ENCODE measurements at places on chromosomes 5 and 9.

- no peak for DNase-seq
Observed at GRCh38 chr5:143041972-143042770, 272.0 kb downstream of the ARHGAP26 start.

GRCh38 chr9:90105773-90106172 lies 501.0 kb downstream of the GADD45G start:
- no peak for DNase-seq

GRCh38 chr9:125758986-125759763 lies 12.0 kb downstream of the PBX3 start:
- no peak for DNase-seq

DNA sequence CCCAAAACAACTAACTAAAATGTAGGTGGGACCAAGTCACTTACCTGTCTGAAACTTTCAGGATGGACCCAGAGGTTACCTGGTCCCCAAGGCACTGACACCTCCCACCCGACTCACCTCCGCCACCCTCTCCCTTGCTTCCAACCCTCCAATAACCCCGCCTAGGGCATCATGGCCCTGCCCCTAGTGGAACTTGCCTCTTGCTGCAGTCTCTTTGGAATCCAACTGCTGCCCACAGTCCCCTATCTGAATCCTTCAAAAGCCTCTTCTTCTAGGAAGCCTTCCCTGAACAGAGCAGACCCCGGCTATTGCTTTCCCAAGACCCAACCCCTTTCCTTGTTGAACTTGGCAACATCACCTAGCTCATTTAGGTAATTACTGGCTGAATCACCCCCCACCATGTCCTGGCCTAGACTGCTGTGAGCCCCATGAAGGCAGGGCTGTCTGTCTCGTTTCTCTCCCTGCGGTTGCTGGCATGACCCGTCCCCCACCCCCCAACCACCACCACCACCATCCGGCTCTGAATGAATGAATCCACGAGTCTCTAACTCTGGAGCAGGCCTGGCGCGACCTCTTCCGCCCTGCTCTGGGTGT lies 9.4 kb downstream of the CRB2 start:
- no peak for DNase-seq

GRCh38 chr9:104776797-104777196 lies 12.9 kb downstream of the NIPSNAP3B start:
- DNase-seq, result no peak

GRCh38 chr5:18311266-18311665 lies 677.0 kb downstream of the TAF11L14 start:
- DNase-seq, result no peak

- DNase-seq, result no peak
Observed at GRCh38 chr5:10690460-10691440, 70.3 kb downstream of the DAP start.

GRCh38 chr5:74314906-74315305 lies 325.6 kb downstream of the ENC1 start:
- DNase-seq, result no peak

DNA sequence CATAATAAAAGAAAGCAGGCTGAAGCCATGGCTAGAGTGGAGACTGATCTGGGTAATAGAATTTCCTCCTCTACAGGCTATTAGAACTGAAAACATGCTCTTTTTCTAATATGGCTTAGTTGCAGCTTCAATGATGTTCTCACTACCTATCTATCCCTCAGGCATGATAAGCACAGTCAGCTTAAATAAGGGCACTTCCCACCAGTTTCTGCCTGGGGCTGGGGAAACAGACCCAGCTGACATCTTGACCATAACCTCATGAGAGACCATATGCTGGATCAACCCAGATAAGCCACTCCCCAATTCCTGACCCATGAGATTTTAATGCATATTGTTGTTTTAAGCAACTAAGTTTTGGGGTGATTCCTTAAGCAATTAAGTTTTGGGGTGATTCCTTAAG lies 81.2 kb downstream of the ZNF366 start:
- no peak for DNase-seq

DNA sequence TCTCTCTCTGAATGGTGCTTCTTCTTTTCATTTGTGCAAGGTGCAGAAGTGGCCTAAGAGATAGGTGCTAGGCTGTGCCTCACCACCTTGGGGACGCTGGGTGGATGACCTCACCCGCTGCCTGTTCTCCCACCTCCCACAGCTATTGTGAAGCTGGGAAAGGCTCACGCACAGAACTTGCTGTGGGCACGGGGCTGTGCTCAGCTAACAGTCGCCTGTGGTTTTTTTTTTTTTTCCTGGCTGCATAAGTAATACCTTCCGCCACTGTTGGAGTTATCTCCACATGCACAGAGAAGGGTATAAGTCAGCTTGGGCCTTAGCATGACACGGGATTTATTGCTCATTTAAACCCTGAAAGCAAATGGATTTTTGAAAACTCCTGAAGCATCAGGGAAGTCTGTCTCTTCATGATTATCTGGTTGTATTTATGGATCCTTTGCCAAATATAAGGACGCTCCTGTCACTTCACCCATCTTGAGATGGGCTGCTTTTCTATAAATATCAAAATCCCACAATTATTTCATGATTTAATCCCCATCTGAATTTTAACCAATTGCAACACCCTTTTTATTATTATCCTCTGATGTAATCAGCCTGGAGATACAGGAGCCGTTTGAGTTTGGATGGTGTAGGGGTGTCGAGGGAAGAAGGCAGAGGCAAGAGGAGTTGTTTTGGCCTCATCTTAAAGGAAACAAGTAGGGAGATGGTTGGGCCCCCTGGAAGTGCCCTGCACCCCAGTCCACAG lies 9.0 kb downstream of the DBH start:
- DNase-seq, result no peak

DNA sequence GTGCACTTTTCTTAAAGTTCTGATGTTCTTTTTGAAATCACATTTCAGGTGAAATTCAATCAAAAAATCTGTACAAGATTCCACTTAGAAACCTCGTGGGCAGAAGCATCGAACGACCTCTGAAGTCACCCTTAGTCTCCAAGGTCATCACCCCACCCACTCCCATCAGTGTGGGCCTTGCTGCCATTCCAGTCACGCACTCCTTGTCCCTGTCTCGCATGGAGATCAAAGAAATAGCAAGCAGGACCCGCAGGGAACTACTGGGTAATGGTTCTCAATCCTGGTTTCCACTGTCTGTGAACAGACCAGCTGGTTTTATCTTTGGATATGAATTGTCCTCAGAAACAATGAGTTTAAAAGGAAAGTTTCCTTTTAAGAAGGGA lies 8.1 kb upstream of the SLC2A8 start:
- DNase-seq, result peak; percentile 5

DNA sequence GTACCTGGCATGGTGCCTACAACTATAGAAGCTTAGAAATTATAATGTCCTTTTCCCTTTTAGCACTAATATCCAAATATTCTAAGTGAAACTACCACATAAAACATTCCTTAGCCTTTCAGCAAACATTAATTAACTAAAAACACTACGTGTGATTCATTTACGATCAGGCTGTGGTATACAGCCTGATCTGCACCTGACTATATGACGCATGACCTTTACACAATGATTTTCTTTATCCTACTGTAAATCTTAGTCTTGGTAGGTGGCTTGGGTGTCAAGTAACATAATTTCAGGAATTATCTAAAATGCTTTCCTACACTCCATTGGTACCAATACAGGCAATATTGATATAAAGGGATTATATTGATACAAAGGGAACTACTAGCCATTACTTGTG lies 686.7 kb downstream of the DTWD2 start:
- no peak for DNase-seq

DNA sequence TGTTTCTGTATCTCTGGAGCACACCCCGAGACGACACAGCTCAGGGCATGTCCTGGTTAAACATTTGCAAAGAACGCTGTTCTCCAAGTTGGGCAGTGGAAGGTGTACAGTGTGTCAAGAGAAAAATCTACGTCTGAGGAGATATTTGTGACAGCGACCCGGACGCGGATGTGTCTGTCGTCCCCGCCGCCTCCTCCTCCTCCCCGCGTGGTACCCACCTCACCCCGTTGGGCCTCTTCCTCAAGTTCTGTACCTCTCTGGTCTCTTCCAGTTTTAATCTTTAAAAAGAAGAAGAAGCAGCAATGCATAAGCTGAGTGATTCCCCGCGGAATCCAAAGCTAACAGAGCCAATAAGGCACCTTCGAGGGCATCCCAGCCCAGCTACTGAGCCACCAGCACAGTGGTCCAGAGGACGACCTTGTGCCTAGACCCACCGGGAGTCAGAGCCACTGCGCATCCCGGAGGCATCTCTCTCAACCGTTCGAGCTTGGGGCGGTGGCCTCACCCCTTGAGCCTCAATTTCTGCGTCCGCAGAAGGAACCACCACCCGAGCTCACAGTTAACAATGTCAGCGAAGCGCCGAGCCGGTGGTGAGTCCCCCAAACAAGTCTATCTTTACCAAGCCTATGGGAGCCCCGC lies 467 bp downstream of the C9orf78 start:
- DNase-seq, result peak; percentile 44

DNA sequence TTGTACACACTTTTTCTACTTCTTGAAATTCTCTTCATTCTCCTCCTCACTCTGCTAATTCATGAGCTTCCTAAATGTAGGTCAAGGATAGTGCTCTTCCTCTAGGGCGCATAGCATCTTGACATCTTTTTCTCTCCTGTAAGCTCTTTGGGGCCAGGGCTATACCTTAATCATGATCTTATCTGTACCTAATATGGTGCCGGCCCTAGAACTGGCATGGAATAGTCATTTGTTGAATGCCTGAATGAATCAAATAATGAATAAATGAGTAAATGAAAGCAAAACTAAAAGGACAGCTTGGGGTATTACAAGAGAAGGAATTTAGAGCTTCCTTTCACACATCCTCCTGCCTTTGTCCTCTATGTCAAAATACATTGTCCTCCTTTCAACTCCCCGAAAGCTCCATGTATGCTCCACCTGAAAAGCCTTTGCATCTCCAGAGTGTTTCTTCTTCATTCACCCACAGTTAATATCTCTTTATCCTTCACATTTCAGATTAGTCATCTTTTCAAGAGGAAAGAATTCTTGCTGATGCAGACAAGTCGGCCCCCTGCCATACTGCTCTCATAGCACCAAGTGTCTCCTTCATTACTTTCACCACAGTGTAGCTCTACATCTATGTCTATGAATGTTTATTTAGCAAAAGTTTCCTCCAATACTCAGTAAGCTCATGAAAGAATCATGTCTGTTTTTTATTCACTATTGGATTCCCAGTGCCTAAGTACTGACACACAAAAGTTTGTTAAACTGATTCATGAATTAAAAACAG lies 16.4 kb upstream of the PPP2R2B start:
- no peak for DNase-seq

DNA sequence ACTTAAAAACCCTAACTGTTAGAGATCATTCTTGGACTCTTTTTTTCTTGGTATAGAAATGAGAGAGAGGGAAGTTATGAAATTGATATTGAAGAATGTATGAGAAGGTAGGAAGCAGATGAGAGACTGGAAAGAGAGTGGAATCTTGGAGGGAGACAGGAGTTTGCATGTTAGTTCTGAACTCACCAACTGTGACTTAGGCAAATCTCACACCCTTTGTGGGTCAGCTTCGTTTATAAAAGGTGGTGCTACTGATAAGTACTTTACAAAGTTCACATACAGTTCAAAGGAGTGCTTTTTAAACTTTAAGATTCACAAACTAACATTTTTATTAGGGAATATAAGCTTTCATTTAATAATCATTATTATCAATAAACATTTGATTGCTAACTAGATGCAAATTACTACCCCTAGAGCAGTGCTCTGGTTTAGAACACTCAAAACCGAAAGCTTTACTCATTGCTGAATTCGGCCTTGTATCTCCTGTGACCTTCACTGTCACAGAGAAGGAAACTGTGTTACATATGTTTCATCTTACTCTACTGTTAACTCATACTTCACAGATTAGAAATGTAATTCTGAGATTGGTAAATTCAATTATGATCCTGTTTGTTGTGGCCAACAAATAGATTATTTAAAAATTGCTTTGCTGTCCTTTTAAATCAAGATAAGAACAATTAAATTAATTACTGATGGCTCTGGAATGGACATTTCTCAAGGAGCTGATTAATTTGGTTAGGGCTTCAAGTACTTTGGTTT lies 143.2 kb downstream of the RMI1 start:
- DNase-seq, result no peak

- no peak for DNase-seq
Observed at GRCh38 chr5:123527190-123527589, 15.2 kb downstream of the CSNK1G3 start.

DNA sequence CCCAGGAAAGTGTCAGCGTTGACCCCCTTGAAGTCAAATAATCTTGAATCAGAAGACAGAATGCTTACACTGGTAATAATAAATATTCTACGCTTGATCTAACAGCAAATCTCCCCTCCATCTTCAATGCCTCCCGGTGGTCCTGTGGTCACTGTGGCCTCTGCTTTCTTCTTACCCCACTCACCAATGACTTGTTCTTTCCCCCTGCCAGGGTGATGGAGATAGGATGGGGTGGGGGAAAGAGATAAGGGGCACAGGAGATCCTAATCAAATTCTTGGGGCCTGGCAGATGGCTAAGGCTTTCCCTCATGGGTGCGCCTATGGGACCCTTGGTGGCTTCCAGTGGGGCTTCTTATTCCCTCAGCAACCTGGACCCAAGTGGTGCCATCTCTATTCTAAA lies 152.6 kb upstream of the EGFLAM start:
- DNase-seq, result no peak

- no peak for DNase-seq
Observed at GRCh38 chr9:123710299-123710698, 219.6 kb downstream of the DENND1A start.

DNA sequence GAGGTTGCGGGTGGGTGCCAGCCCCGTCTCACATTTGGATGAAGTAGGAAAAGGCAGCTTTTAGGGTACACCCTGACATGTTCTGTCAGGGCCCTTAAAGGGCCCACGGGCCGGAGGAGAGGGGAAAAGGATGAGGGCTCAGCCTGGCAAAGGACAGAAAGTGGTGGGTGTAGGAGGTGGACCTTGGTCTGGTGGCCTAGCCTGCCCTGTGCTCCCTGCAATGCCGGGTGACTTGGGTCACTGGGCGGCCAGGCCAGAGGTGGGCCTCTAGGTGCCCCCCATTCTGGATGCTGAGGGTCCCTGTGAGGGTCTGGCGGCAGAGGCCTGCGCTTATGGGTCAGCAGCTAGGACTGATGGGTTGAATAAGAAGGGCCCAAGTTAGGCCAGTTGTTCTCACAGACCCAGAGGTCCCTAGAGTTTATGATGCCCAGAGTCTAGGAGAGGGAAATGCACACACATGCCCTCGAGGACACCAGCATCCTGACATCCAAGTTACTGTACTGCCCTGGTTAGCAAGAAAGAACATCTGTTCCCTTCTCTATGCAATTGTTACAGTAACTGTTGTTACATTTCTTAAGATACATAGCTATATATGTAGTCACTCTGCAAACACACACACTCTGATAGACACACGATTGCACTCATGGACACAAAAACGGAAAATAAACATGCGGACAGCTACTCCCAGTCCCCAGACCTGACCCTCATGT lies 12.5 kb downstream of the TRIM7 start:
- DNase-seq, result no peak

- DNase-seq, result no peak
Observed at GRCh38 chr5:172616730-172617129, 24.3 kb upstream of the NEURL1B start.

GRCh38 chr9:1236061-1236460 lies 185.9 kb downstream of the DMRT2 start:
- no peak for DNase-seq
